ENCODE measurements at places on chromosomes 1 and 21.

DNA sequence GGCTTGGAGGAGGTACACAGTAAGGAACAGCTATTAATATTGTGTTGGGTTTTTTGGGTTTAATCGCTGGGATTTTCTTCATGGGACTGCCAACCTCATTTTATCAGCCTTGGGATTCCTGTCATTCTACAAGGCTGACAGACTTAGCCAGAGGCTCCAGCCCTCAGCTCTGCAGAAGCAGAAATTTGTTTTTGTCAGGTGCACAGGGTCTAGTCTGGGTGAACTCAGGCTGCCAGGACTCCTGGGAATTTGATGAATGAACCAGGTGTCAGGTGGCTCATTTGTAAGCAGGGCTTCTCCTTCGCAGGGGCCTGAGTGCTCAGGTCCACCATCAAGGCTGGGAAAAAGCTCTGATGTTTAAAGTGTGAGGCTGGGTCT lies 11.5 kb upstream of the ZNF362 start:
- DNase-seq: no peak

GRCh38 chr1:203931953-203932352 lies 70.6 kb downstream of the SNRPE start:
- DNase-seq: no peak

- DNase-seq: no peak
Observed at GRCh38 chr1:172185211-172185610, 235.3 kb upstream of the C1orf105 start.

- no peak for DNase-seq
Observed at GRCh38 chr1:240244968-240245628, 153.4 kb downstream of the FMN2 start.

- DNase-seq: peak; percentile 75
Observed at GRCh38 chr1:111576547-111576946, 43.0 kb upstream of the RAP1A start.

DNA sequence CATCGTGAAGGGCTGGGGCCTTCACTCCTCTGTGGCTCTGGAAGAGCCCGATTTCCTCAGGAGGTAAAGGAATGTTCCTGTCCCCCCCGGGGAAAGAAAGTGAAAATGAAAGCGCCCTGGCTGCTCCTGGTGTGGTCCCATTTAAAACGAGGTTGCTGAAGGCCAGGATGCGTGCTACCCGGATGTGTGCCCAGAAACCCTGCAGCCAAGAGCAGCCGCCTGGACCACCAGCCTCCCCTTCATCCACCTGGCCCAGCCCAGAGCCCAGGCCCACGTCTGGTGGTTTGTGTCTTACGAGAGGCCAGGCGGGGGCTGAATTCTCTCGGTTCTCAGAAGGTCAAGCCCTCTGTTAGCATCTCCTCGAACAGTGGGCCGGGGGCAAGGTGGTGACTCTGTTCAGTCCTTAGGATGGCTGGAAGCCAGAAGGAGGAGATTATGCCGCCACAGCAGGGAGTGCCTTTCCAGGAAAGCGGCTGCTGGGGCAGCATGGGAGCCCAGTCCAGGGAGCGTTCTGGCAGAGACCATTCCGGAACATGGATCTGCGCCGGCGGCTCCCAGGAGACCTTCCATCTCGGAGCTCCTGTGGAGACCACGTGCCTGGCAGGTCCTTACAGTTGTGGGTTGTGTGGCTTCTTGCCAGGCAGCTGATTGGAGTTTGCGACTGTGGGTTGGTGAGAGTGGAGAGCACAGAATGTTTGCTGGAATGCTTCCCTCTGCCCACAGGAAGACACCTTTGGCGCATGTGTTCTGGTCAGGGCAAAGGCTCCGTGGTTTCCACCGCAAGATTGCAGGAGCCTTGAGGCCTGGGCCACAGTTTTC lies 1.4 kb downstream of the GUK1 start:
- peak; percentile 62 for DNase-seq

DNA sequence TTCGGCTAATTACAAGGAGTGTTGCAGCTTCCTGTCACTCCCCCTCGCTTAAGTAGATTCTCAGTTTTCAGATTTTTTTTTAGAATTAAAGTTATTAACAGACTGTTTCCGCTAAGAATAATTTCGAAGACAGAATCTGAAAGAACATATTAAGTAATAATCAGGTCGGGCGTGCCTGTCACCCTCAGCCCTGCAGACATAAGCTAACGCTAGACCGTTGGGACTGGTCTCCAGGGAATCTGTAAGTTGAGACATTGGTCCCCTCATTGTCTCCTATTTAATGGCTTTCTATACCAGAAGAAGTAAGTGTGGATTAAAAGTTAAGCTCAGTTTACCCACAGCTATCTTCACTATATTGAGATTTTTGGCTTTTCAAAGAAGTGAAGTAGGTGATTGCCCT lies 14.5 kb downstream of the NMNAT1 start:
- no peak for DNase-seq

- DNase-seq: no peak
Observed at GRCh38 chr1:150793221-150793620, 14.8 kb downstream of the CTSK start.

Measured in mucosa of descending colon (tissue), 3 donors.